ENCODE measurements at places on chromosomes 3 and 15. TPM values are rescaled to one million over a fixed set of nuclear protein-coding genes. Genes with fewer than 3 reads are reported as not detected.

The COLQ gene
- total RNA-seq, result 9.2 TPM

The ALPK3 gene
- total RNA-seq, result 122 TPM

The SECISBP2L gene
- 54.3 TPM for total RNA-seq

The FOXL2 gene
- total RNA-seq, result 0.09 TPM

The TMEM207 gene
- total RNA-seq, result not detected

The ECE2 gene
- total RNA-seq, result not detected

The GASK1A gene
- 2.3 TPM for total RNA-seq

The FBXO40 gene
- total RNA-seq, result not detected

The SAMMSON gene
- total RNA-seq, result 0.17 TPM

The GOLGA8H gene
- 0.34 TPM for total RNA-seq

DNA sequence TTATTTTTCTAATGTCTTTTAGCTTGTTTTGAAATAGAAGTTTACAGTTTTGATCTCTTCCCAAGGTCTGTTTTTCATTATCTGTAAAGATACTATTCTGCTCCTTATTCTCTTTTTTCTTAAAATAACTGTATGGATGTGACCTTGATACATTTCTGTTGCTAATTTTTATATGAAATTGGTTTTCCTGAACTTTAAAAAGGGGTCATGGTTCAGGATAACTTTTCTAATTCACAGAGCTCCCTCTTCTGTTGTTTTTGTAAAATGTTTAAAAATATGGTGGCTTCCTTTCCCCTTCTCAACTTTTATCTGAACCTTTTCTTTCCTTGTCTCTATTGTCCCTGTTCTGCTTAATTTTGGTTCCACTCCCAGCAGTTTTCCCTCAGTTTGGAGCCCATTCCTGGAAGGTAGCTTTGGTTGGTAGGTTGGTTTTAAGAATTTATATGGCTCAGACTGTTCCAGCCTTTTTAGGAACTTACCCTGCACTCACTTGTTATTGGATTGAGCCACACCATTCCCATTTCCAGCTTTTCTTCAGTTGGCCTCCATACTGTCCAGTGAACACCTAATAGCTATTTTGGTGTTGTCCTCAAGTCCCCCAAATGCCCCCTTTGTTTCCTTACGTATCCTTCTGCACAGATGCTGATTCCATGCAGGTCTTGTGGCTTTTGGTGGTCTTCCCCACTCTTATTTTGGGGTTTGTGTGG, 70.3 kb downstream of the SLMAP start:
- DNase-seq, result no peak

DNA sequence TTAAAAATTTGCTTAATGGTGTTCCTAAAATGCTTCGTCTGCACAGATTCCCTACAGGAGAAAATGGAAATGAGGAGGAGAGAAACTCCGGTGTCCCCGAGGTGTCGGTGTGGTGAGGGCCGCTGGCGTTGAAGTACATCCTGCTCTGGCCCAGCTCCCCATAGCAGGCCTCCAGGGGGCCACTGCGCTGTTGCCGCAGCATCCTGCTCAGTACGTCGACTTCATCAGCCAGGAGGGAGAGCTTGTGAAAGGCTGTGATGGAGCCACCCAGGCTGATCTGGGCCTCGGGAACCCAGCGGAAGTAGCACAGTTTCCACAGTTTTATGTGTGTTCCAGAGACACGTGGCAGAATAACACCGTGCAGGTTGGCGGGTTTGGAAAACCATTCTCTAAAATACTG, 37.8 kb downstream of the FAN1 start:
- DNase-seq, result no peak

GRCh38 chr15:28981351-28981720, 95.6 kb downstream of the APBA2 start:
- no peak for DNase-seq

GRCh38 chr3:142852009-142852408, 36.9 kb downstream of the PCOLCE2 start:
- DNase-seq, result no peak

- no peak for DNase-seq
These were observed 40.1 kb upstream of the CD47 start for GRCh38 chr3:108130701-108131474.

DNA sequence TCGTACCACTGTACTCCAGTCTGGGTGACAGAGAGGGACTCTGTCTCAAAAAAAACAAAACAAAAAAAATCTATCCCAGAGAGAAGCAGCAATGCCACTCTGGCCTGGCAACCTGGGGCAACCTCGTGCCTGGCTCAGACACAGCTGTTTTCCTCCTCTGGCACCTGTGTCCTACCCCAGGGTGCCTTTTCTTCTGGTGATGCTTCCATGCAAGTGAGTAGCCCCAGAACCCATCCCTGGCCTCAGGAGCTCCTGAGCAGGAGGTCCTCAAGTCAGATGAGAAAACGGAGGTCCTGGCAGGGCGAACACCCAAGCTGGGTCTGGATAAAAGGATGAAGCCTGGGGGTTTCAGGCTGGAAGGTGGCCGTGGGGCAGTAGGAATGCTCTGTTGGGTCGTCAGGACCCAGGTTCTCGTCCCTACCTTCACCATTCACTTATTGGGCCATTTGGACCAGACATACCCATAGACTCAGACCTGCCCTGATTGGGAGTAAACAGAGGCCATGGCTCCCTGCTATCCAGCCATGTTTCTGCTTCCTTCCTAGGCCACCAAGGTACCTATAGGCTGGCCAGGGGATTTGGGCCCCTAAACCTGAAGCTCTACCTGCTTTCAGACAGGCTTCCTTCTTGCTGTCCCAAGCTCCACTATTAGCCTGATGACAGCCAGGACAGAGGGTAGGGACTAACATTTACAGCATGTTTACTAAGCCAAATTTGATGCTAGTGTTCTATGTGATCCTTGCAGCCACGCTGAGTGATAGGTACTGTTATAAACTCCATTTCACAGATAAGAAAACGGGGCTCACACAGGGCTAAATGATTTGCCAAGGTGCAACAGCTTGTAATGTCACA, 102.2 kb downstream of the DAPK2 start:
- DNase-seq, result no peak

- no peak for DNase-seq
These were observed 124.0 kb downstream of the CNTN6 start for GRCh38 chr3:1216856-1217255.

- DNase-seq, result no peak
These were observed 67.2 kb downstream of the DNASE1L3 start for GRCh38 chr3:58143417-58144055.

DNA sequence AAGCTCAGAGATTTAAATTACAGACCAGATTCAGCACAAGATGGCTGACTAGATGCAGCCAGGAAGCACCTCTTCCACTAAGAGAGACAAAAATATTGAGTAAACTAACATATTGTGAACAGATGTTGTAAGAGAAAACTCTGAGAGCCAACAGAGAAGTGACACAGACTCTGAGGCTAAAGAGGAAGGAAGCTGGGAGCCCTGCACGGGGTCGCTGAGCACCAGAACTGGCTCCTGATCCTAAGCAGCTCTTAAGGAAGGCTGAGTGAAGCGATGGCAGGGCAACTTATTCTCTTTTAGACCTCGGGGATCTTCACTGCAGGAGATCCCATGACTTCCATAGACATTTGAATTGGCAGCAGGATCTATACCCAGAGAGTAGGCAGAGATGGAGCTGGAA, 578.0 kb upstream of the GRM7 start:
- DNase-seq, result no peak

- DNase-seq, result no peak
These were observed 14.4 kb upstream of the DCAF1 start for GRCh38 chr3:51514210-51514609.

DNA sequence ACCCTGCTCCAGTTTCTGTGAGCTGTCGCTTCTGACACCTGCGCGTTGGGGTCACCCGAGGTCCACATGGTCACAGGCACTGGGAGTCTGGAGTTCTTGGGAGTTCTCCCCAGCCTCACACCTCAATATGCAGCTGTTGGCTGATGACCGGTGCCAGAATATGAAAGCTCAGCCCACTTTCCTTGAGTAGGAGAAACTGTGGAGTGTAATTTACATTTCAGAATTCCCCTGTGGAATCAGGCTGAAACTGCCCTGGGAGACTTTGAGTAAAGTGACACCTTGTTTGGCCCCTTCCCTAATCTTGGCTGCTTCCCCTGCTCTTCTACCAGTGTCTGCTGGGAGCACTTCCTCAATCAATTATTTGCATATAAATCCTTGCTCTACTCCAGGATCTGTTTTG, 255.9 kb downstream of the NFKBIZ start:
- DNase-seq, result no peak

DNA sequence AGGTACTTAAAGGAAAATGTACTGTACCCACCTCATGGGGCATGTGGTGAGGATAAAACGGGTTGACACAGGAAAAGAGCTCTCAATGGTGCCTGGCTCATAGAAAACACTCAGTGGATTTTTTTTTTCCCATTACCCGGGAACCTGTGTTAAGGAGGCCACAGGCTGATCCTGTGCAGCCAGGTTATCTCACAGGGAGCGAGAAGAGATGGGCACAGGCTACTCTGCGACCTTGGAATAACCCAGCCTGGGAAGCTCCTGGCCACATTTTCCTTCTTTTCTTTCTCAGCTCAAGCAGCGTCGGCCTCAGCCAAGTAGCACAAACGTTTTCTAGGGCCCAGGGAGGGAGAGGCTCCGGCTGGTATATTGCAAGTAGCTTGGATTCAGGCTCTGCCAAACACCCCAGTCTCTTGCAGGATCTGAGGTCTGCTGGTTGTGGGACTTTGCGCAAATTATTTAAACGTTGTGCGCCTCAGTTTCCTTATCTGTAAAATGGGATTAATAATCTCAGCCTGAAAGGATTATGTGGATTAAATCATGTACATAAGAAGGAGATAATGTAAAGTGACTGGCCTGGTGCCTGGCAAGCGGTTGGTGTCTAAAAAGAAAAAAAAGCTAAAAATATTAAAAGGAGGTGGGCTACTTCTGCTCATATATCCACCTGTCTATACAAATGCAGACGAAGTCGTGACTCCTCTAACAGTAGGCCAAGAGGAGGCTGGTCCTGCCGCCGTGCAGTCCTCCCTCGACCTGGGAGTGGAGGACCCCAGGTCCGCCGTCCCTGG, 2.2 kb downstream of the FURIN start:
- no peak for DNase-seq

DNA sequence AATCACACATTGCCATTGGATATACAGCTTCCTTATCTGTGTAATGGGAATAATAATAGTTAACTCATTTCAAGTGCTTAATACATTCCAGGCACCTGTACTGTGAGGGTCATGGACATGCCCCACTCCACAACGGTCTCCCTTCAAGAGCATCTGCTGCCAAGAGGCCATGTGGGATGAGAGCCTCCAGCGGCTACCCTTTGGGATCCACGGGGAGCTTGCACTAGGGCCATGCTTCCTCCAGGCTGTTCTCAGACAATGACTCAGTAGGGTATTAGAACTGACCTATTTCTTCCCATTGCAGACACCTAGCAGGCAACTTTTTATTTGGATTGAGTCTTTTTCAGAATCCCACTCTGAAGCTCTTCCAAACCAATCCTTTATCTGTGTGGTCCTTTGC, 1078.9 kb downstream of the TUSC7 start:
- no peak for DNase-seq

DNA sequence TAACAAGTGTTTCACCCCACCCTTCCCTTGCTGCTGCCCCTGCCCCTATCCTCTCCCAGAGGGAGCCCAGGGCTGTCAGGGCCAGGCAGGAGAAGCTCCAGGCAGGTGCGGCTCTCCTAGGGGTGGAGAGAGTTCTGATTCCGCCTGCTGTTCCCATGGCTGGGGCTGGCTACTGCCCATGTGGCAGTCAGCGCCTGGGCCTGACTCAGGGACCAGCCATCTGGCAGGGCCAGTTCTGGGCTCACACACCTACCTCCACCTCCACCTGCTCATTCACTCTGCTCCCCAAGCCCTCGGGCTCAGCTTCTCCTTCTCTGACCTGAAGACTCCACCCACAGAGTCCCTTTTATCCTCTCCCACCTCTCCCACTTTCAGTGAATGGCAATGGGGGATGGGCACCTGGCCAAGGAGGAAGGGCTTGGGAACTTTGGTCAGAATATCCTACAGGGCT, 23.4 kb downstream of the AMOTL2 start:
- DNase-seq, result no peak

DNA sequence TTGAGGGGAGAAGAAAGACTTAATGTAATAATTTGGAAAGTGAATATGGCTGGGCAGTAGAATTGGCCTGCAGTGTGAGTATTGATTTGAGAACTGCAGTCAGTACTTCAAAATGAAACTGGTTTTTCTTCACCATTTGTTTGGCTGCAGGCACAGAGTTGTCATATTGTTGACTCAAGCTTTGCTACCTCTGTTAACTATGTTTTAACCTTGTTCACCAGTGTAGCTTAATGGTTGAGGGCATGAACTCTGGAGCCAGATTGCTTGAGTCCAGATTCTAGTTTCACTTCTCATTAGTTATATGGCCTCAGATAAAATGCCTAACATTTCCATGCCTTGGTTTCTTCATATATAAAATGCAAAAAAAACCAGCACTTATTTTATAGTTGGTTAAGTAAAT, 64.1 kb downstream of the CFAP44 start:
- no peak for DNase-seq

- DNase-seq, result no peak
These were observed 1.4 kb upstream of the ETFA start for GRCh38 chr15:76312540-76313174.

- no peak for DNase-seq
These were observed 47.0 kb upstream of the ACKR4 start for GRCh38 chr3:132549890-132550578.

DNA sequence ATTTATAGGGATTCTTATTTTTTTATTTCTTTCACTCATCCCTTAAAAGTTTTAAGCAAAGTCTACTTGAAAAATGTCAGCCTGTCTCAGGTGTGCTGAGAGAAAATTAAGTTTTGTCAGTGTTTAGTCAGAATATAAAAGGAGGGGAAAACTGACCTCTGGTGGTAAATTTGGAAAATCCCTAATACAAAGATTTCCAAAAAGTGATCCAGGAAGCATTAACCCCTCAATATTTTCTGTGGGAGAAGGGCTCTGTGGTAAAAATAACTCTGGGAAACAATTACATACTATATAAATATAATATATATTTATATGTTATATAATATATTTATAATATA, 41.0 kb upstream of the FRMD4B start:
- DNase-seq, result no peak

GRCh38 chr15:66673410-66674322, 28.4 kb upstream of the SMAD6 start:
- no peak for DNase-seq

- DNase-seq, result no peak
These were observed 2.7 kb upstream of the TMEM87A start for GRCh38 chr15:42275780-42276391.

DNA sequence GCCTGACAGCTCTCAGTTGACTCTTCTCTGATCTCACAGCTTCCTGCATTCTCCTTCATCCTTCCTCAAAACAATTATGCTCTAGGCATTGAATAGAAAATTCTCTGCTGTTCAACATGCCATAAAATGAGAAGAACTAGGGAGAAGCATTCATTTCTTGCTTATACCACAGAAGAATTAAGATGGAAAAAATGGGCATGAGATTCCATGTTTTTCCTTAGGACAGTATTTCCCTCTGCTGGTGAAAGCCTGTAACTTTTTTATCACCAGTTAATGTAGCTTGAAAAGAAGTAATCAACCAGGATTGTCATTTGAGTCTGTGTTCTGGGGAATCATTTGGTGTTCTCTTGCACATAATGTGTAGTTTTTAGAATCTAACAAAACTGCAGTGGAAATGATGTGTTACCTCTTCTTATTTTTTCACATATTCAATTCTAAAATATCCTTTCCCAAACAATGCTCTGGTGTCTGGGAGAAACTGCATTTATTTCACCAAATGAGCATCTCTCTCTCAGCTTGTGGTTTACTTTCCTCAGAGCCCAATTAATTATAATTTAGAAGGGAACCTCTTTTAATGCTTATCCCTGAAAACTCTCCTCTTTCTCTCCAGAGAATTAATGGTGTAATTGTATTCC, 92.8 kb upstream of the DCBLD2 start:
- no peak for DNase-seq

- DNase-seq, result no peak
These were observed 161.4 kb downstream of the CHSY1 start for GRCh38 chr15:101090428-101090790.

GRCh38 chr3:161171113-161171512, 50.0 kb upstream of the NMD3 start:
- DNase-seq, result no peak

Measured in progenitor cell of endocrine pancreas (in vitro differentiated cells).